AG08396 (cell line): ENCODE measurements at places on chromosomes 5 and 9.

GRCh38 chr9:36842560-36843530 lies 191.2 kb downstream of the PAX5 start:
- no peak for DNase-seq

- DNase-seq, result no peak
These were observed 25.8 kb downstream of the FBXW2 start for GRCh38 chr9:120767451-120767850.

DNA sequence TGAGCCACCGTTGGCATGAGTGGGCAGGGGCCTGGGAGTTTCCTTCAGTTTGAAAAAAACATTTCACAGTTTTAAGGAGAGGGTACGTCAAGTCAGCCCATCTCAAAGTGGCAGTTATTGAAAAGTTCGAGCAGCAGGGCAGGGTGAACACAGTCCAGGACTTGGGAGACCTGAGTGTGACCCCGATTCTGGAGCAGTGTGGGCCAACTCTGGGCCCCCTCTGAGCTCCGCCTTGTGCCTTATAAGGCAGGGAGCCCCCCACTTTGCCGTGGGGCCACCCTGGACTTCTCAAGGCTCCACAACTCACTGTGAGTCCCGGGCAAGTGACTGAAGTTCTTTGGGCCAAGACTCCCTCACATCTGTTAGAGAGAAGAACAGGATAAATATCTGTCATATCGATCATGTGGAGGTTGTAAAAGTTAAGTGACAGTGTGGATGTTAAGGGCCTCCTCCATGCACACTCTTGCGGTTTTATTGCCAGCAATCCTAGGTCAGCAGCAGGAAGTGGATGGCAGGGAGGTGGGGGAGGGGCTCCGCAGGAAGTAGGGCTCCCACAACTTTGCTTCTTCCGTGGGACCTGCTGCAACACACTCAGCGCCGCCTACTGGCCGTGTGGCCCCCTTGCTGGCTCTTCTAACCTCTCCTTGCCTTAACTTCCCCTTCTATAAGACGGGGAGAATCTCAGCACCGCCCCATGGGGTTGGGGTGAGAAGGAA lies 38.4 kb downstream of the HRH2 start:
- DNase-seq, result no peak

GRCh38 chr9:607417-607816 lies 234.1 kb upstream of the DMRT1 start:
- no peak for DNase-seq

DNA sequence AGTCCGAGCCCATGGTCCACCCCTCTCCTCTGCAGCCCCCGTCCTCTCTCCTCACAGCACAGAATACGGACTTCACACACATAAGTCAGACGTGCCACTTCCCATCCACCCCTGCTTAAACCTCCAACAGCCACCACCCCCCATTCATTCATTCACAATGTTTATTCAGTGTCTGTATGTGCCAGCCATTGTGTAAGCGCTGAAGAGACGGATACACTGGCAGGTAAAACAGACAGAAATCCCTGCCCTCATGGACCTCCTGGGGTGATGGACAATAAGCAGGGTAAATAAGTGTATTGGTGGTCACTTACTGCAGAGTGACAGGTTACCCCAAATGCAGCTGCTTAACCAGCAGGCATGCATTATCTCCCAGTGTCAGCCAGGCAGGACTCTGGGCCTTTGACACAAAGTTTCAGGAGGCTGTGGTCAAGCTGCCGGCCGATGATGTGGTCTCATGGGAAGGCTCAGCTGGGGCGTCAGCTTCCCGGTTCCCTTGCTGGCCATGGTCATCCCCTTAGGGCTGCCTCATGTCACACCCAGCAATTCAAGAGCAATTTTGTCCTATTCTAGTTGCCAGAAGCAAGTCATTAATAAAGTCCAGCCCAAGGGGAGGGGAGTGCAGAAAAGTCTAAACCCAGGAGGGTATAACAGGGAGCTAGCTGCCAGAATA lies 1.8 kb upstream of the PAXX start:
- DNase-seq, result no peak

GRCh38 chr5:135608761-135609443 lies 30.1 kb upstream of the CXCL14 start:
- DNase-seq, result no peak

- no peak for DNase-seq
These were observed 243.2 kb downstream of the FSTL4 start for GRCh38 chr5:133368916-133369783.

GRCh38 chr9:121696930-121697329 lies 45.5 kb downstream of the DAB2IP start:
- DNase-seq, result no peak

GRCh38 chr5:7317751-7318150 lies 78.2 kb upstream of the ADCY2 start:
- no peak for DNase-seq

- DNase-seq, result no peak
These were observed 95.8 kb downstream of the PIP5K1B start for GRCh38 chr9:68800836-68801235.

- DNase-seq, result no peak
These were observed 4.3 kb upstream of the LRRC14B start for GRCh38 chr5:187042-187431.

DNA sequence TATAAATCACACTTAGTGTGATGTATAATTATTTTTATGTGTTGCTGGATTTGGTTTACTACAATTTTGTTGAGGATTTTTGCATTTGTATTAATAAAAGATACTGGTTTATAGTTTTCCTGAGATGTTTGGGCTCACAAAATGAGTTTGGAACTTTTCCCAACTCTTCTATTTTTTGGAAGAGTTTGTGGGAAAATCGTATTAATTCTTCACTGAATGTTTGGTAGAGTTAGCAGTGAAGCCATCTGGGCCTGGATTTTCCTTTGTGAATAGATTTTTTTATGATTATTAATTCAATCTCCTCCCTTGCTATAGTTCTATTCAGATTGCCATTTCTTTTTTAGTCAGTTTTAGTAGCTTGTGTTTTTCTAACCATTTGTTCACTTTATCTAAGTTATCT lies 201.7 kb upstream of the NFIL3 start:
- no peak for DNase-seq

GRCh38 chr5:104817127-104817526 lies 1254.5 kb upstream of the NUDT12 start:
- DNase-seq, result no peak

DNA sequence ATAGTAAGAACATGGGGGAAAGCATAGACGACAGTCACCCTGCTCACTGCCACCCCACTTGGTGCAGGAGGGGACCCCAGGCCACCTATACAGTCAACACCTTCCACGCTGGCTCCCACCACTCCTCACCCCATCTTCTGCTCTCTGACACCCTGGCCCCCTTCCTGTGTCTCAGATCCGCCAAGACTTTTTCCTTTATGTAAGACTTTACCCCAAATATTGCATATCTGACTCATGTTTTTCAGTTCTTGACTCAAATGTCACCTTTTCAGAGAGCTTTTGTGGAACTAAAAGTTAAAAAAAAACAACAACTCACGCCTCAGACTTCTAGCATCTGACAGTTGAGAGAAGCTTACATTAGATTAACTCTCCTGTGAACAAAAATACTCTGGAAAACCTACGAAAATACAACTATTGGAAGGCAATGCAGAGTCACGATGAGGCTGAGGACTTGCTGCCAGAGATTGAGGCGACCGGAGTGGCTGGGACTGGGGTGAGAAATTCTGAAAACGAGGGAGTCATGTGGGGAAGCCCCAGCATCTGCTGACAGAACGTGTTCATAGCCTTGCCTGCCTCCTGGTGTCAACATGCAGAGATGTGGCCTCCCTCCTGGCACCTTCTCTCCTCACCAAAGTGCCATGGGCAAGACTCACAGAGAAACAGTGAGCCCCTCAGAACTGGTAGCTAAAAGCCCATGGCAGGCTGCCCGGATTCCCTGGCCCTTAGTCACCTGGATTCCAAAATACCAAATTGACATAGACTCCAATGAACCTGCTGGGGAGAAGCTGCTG lies 22.4 kb upstream of the FCN2 start:
- DNase-seq, result no peak

GRCh38 chr5:52334367-52334766 lies 453.3 kb upstream of the ITGA1 start:
- no peak for DNase-seq

DNA sequence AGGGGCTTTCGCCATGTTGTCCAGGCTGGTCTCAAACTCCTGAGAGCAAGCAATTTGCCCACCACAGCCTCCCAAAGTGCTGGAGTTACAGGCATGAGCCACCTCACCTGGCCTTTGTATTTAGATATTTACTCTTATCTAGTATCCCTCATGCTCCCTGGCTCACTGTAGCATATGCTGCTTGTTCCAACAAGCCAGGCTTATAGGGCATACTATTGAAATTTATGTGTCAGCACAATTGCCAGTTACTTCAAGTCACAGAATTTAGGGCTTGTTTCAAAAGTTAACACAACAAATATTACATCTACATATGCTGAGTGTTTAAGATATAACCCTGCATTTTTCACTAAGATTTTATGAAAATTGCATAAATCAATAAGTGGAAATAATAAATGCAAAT lies 469.2 kb upstream of the ZNF608 start:
- no peak for DNase-seq

DNA sequence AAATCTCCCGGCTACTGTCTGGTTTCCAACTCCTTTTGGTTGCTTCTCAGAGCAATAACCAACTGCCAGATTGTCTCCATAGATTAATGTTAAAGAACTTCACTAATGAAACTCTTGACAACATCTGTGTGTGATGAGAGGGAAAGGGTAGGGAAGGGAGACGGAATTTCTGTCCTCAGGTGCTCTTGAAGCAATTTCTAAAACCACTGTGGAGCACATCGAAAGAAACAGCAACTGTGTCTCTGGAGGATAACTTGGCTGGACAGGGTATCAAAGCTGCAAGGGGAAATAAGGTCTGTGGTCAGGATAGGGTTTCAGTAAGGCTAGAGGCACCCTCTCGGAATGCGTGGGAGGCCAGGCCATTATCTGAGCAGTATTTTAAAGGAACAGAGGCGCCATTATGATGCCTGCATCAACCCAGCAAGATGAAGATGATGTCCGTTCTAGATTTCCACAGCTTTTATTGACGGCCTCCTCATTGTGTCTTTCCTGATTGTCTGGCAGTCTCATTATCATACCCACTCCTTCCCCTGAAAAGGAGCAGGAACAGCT lies 76.6 kb downstream of the RORB start:
- DNase-seq, result no peak

DNA sequence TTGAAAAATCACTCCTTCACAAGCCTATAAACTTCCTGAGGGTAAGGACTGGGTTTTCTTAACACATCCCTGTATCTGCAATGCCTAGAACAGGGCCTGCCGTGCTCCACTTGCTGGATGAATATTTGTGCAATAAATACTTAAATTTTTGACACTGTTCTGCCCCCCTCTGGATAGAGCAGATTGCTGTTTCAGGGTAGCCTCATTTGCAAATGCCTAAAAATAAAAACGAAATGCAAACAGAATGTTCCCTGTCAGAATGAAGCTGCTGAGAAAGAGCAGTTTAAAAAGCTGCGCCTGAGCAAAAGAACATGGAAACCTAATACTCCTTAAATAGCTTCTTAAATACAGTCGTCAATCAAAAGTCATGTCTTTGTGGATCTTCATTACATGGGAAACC lies 385.3 kb downstream of the PRELID2 start:
- DNase-seq, result no peak

- no peak for DNase-seq
These were observed 171.3 kb downstream of the ST8SIA4 start for GRCh38 chr5:100731768-100732167.

DNA sequence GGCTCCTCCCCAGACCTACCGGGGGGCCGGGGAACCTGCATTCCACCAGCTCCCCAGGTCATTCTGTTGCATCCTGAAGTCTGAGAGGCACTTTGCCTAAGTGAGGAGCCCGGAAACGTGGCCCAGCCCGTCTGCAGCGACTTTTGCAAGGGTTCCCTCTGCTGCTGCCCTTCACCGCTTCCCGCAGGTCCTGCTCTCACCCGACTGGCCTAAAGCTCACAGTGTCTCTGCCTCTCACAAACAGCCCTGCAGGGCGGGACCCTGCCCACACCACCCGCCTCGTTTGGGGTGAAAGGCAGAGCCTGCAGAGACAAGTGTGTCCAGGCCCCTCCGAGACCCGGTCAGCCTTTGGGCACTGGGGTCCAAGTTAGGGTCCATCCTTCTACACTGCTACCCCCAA lies 9.5 kb upstream of the WDR5 start:
- no peak for DNase-seq

DNA sequence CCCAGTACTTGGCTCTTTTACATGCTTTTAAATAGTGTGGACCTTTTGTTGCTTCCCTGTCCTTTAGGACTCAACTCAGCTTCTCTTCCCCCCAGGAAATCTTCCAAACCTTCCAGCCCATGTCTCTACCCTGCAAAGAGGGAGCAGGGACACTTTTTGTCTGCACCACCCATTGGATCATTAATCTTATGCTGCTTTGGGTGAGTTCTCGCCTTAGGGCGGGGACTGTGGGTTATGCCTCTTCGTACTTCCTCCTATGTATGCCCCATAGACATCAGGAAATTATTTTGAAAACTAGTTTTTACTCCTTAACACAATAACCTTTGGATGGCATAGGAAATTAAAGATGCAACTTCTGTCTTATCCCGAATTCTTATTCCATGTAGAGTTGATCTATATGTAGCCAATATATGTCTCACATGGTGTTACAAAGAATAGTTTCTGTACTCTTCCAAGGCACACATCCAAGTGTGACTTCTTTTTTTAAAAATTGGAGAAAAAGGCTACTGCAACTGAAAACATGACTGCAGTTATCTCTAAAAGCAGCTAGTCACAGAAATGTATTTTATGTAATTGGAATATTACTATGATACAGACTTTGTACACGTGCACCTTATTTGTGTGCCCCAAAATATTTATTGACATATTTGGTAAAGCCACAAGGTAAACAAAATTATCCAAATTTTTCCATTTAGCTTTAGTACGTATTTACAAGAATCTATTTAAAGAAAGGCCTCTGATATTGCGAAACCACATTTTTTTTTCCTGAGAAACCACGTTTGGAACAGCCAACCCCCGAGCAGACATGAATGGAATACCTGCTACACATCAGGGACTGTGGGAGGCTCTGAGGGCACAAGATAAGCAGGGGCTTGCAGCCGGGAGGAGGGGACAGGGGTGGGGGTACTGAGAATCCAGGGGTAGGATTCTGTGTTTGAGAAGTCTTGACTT lies 133.6 kb downstream of the WDR41 start:
- DNase-seq, result peak; percentile 41

- DNase-seq, result no peak
These were observed 70.6 kb downstream of the DPYSL3 start for GRCh38 chr5:147439254-147439653.

- no peak for DNase-seq
These were observed 25.7 kb downstream of the FRMPD1 start for GRCh38 chr9:37676411-37676830.

- DNase-seq, result no peak
These were observed 159.9 kb downstream of the PPP2R2B start for GRCh38 chr5:146718609-146719008.
